PC-3 (cell line): ENCODE measurements at places on chromosomes 16 and 17.

DNA sequence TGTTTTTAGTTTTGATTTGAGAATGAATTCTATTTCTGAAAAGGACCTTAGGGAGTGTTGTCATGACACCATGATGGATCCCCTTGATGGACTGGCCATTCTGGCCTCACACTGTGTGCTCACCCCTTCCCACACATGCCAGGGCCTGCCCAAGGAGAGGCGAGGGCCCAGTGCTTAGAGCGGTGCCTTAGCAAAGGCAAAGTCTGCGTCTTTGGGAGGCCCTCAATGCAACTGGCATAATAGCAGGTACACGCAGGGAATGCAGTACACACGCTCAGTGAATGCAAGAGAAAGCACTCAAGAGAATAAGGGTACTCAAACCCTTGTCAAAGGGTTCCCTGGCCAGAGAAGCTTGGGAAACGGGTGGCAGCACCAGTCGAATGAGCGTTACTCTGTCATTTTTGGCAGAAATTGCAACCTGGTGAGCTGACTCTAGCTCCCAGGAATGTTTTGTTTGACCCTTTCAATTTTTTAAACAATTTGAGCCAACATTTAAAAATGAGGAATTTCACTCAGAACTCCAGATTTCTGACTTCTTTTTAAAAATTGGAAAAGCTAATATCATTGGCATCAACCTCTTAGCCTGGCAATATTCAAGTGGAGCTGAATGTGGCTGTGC, 32.1 kb downstream of the NKD1 start:
- DNase-seq = no peak

GRCh38 chr17:45942284-45942683, 47.9 kb downstream of the MAPT start:
- no peak for DNase-seq

- DNase-seq = no peak
Measured at GRCh38 chr17:63240106-63240505, 206.0 kb downstream of the CYB561 start.

GRCh38 chr17:81471818-81472456, 40.7 kb downstream of the ACTG1 start:
- no peak for DNase-seq

DNA sequence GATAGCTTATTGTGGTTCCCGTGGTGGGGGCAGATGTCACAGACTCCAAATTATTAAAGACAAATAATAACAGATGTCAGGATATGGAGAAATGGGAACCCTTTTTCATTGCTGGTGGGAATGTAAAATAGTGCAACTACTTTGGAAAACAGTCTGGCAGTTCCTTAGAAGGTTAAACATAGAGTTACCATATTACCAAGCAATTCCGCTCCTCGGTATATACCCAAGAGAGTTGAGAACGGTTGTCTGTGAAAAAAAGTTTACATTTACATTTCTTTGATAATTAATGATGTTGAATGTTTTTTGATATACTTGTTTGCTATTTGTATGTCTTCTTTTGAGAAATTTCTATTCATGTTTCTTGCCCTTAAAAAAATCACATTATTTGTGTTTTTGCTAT, 41.2 kb downstream of the OR1D5 start:
- DNase-seq = no peak

DNA sequence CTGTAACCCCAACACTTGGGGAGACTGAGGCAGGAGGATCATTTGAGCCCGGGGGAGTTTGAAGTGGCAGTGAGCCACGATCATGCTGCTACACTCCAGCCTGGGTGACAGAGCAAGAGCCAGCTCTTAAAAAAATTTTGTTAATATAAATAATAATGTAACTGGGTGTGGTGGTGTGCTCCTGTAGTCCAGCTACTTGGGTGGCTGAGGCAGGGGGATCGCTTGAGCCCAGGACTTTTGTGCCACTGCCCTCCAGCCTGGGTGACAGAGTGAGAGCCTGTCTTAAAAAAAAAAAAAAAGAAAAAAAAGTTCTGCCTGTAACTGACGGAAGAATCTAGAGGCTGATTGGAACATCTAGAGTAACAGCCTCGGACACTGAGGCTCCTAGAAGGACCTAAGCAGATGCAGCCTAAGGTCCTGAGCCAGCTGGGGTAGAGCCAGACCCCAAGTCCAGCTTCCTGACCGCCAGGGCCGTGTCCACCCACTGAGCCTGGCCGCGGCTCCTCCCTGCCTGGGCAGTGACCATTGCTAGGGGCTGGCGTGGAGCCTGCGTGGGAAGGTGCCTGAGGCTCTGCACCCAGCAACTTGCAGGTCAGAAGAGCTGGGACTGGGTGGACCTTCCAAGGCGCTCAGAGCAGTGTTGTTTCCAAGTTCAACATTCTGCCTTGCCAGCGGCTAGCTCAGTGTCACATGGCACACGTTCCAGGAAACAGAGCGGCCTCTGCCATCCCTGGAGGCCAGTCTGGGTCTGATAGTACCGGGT, 209.4 kb upstream of the CIBAR2 start:
- DNase-seq = no peak

DNA sequence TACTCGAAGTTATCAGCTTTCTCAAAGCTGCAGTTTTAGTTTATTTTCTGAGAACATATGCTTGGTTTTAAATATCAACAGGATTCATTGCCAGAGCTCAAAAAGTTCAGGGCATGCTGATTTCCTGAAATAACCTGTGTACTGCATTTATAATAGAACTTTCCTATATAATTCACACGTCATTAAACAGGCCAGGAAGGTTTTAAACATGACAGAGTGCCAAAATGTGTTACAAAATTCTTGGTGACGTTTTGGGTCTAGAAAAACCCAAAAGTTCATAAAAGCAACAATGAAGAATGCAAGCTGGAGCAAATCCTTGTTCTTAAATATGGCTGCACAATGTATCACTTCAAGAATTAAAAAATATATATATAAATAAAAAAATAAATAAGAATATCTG, 1139.1 kb downstream of the CDH11 start:
- DNase-seq = no peak

DNA sequence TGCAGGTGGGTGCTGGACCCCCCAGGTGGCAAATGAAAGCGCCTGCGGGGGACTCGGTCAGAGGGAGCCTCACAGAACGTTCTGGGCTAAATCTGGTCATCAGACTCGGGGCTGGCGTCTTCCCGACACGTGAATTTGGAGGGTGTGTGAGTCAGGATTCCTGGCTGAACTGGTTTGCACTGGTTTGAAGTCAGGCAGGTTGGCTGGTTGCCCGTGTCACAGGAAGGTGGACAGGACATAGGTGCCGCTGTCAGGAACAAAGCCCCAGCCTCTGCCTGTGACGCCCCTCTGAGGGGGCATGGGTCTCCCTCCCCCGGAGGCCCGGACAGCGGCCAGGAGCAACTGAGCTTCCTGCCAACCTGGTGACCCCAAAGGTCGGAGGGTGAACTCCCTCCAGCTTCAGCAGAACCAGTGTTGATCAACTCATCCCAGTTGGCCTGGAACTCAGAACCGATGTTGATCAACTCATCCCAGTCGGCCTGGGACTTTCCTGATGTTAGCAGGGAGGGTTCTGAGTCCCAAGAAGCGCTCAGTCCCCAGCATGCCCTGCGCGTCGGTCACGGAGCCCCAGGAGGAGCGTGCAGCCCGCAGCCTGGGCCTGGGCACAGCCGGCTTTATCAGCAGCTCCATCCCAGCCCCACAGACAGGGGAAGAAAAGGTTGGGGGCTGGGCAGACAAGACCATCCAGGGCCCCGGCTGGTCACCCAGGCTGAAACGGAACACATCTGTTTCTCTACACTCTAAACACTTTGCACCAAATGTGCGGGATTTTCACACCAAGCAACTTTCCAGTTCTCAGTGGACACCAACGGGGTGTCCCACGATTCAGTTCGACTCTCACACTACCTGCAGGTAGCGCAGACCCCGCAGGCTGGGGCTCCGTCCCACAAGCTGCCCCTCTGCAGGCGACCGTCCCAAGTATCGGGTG, 14.4 kb upstream of the METRNL start:
- DNase-seq = peak; percentile 72

DNA sequence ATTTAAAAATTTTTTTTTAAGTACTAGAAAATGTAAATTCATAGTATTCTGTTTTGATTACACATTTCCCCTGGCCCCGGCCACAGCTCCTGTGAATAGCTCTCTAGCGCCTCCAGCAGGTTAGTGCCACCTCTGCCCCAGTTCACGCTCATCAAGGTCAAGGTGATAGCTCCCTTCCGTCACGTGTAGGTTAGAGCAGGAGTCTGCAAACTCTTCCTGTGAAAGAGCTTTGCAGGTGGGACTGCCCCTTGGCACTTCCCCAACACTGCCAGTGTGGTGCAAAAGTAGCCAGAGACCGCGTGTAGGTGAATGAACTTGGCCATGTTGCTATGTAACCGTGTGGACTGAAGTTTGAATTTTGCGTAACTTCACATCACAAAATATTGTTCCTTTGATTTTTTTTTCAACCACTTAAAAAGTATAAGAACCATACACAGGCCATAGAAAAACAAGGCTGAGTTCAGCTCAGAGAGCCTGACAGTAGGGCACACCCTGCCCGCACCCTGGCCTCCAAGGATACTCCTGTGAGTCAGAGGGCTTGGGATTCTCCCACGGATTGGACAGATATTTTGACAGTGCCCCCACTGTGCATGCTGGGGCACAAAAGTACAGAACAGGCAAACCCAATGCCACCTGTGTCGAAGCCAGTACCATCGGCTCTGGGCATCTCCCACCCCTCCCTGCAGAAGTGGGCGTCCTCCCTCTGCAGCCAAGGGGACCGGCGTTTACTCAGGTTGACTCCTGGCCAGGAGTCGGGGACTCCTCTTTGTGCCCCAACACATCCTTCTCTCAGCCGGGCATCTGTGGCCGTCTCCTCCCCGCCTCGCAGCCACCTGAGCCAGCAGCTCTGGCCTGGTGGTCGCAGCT, 92.0 kb upstream of the CHMP6 start:
- DNase-seq = peak; percentile 60

DNA sequence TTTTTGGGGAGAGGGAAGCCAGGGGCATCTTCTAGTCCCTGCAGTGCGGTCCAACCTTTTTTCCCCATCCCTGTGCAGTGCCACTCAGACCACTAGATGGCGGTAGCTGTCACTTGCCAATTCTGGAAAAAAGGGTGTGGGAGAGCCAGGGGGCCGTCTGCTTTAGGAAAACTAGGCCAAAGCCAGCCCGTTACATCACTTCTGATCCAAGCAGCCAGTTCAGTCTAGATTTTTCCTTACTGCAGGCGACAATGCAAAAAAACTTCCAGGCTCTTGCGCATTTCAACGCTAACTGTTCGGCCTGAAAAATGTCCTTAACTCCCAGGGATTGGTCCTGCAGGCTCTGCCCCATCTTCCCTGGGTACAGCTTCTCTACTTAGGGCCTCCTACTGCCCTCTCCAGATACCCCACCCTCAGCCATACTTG, 69.2 kb upstream of the CES5A start:
- peak; percentile 59 for DNase-seq

DNA sequence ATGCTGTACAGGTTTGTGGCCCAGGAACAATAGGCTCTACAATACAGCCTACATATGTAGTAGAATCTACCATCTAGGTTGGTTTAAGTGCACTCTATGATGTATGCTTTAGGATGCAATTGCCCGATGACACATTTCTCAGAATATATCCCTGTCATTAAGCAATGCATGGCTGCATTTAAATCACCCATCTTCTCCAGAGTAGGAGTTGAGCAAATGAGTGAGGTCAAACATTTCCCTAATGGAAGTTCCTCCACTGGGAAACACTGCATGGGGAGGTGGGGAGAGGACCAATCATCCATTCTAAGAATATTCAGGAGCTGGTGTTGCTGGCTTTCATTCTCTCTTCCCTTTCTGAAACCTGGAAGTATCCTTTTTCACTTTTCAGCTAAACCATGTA, 2.0 kb upstream of the PCTP start:
- no peak for DNase-seq

GRCh38 chr16:9176547-9177418, 85.3 kb downstream of the HAPSTR1 start:
- no peak for DNase-seq

GRCh38 chr17:12055889-12056288, 35.2 kb downstream of the MAP2K4 start:
- no peak for DNase-seq

DNA sequence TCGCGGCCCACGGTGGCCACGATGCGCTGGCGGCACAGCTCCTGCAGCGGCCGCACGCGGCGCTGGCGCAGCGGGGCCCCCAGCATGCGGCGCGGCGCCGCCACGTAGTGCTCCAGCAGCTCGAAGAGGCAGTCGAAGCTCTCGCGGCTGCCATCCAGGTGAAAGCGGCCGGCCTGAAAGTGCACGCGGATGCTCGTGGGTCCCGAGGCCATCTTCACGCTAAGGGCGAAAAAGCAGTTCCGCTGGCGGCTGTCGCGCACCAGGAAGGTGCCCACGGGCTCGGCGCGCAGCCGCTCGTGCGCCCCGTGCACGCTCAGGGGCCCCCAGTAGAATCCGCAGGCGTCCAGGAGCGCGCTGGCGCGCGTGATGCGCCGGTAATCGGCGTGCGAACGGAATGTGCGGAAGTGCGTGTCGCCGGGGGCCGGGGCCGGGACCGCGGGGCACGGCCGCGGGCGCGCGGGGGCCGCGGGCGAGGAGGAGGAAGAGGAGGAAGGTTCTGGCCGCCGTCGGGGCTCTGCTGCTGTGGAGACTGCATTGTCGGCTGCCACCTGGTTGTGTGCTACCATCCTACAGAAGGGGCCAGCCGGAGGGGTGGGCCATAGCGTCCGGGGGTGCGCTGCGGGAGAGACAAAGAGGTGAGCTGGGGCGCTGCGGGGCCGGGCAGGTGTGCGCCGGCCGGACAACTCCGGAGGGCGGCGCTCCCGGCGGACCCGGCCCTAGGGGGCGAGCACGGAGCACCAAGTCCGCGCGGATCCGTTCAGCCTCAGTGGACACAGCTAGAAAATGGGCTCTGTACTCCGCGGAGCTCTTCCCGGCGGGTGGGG, 879 bp downstream of the SOCS1 start:
- DNase-seq = peak; percentile 52

GRCh38 chr17:67244431-67245072, 444 bp downstream of the HELZ start:
- DNase-seq = no peak

GRCh38 chr17:34675605-34676004, 96.2 kb downstream of the TMEM132E start:
- DNase-seq = no peak

DNA sequence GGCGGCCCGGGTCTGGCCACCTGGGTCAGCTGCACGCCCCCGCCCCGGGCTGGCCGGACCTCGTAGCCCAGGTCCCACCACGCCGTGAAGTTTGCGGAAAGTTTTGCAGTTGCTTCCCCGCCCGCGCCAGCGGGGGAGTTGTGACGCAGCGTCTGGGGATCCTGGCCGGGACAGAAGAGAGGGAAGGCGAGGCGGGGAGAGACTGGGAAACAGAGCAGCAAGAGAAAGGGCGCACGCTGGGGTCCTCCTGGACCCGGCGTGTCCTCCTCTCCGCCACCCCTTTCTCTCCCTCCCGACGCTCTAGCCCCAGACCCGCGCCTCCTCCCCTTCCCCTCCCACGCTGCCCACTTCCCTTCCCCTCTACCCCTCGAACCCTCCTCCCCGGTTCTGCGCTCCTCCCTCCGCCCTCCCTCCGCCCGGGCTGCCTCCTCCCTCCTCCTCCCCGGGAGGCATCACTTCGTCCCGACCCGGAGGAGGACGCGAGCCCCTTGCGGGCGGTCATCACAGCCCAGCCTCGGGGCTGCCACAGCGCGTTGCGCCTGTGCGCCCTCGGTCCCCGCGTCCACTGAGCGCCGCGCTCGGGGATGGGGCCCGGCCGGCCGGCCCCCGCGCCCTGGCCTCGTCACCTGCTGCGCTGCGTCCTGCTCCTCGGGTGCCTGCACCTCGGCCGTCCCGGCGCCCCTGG, at the start of gene MRC2:
Gene MRC2 (plus strand): TSS at position 452 of the 685 bp plus-strand sequence. CDS start 133 bp downstream, at position 585.
- peak; percentile 58 for DNase-seq
